ENCODE measurements at places on chromosomes 6 and 20.

GRCh38 chr6:152091201-152091600 is 283.7 kb downstream of the ESR1 start:
- DNase-seq = no peak

GRCh38 chr20:47489448-47489872 is 12.2 kb upstream of the NCOA3 start:
- no peak for DNase-seq

DNA sequence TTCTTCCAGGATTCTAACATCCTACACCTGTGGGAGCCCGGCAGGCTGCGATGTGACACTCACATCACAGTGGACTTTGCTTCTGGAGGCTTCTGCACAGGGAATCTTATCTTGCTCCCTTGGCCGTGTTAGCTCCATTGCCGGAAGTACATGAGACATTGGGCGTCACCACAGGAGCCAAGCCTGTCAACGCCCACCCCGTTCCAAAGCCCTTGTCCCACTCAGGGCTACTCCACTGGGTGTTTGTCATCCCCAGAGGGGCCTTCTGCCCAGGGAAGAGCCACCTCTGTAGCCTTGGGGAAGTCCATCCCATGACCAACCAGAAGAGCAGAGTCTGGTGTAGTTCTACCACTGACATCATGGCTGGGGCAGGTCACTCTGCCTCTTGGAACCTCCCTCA is 1.7 kb downstream of the RAB44 start:
- DNase-seq = no peak

- DNase-seq = no peak
Measured at GRCh38 chr6:104486035-104486434, 373.7 kb downstream of the HACE1 start.

- no peak for DNase-seq
Measured at GRCh38 chr6:137949686-137950390, 82.8 kb downstream of the TNFAIP3 start.

- no peak for DNase-seq
Measured at GRCh38 chr6:139713900-139714506, 339.6 kb upstream of the CITED2 start.

DNA sequence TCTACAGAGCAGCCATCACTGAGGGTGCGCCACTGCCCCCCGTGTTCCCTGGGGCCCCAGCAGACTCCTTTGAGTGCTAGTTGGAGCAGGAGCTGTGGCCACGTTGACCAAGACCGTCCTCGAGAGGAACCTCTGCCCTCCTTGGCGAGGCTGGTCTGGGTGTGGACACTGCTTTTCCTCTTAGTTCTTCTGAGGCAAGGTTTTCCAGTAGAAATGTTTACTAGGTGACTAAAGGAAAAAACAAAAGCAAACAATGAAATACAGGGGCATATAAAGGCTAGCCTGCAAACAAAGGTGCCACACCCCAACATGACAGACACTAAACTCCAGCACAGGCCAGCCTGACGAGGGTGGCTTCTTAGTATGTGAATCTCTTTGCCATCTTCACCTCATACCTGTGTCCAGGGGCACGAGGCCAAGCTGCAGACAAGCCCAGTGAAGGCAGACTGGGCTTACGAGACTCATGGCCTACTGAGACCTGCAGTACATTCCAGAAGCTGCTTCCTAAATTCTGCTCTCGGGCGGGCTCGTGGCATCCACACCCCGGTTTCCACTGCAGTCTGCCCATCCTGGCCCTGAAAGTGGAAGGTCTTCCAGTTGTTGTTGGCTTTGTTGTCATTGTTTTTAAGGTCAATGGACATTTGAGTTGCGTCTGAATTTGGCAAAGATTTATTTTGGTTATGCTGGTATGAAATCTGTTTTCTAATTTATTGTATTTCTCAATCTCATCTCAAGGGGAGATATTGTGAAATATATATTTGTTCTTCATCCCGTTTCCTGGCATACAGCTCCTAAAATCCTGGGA is 39.2 kb downstream of the FAM50B start:
- no peak for DNase-seq

DNA sequence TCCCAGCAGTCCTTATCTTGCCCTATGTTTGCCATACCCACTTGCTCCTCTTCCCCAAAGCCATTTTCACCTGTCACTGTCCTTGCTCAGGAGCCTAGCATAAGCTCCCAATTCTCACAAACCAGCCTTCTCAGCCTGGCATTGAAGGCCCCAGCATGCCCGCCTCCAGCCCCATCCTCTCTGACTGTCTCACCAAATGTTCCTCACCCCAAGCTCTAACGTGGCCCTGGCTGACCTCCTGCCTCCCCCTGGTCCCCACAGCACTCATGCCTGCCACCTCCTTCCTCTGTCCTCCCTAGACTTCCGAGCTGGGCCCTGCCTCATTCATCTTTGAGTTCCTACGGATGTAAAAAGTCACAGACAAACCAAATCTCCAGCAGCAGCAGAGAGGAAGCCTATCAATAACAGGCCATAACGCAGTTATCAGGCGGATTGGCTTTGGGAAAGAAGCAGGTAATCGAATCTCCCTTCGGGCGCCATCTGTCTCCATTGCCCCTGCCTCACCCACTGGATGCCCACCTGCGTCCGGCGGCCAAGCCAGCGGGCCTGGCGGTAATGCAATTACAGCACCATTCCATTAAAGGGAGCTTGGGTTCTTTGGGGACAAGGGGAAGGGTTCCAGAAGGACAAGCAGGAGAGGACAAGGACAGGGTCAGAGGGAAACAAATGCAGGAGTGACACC is 104.4 kb downstream of the MRPL14 start:
- no peak for DNase-seq

GRCh38 chr6:137743493-137743892 is 123.6 kb upstream of the TNFAIP3 start:
- DNase-seq = no peak

- DNase-seq = no peak
Measured at GRCh38 chr6:159093609-159094443, 49.0 kb upstream of the TAGAP start.

DNA sequence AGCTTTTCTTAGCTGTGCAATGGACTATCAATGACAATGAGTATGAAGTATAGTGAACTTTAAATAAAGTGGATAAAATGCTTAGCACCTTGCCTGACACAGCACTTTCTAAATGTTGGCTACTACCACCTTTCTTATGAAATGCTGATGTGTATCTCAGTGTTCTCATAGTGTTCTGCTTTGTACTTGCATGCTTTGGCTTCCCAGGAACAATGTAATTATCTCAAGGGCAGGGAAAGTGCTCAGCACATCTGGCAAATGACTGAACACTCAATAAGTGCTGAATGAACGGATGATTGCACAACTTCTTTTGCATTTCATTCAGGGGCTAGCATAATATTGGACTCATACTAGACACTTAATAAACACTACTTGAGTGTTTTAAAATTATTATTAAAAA is 28.2 kb upstream of the NOX3 start:
- no peak for DNase-seq

DNA sequence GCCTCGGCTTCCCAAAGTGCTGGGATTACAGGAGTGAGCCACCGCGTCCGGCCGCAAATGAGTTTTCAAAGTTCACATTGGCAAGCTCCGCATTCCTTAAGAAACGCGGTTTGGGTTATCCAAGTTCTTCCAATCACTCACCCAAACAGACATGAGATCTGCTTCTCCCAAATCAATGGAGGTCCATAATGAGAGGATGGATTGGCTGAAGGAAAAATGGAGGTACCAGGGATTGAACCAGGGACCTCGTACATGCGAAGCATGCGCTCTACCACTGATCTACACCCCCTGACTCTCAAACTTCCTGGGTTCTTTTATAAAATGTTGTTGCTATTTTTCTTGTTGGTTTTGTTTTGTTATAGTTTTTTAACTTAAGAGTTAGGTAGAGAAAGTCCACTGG is 170.0 kb downstream of the GPX5 start:
- no peak for DNase-seq

DNA sequence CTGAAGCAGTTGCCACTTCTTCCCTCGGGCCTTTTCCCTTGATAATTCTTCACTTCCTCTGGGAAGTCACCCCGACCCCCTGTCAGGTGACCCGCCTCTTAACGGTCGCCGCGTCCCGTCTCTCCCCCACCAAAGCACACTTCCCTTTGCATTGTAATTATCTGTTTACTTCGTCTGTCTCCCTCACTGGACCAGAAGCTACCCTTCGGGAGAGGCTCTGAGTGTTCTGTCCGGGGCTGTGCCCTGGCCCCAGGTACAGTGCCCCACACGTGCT is 771 bp upstream of the SNAI1 start:
- DNase-seq = no peak
